ENCODE measurements at places on chromosomes 2 and 18.

- no peak for DNase-seq
These were observed 84.3 kb downstream of the FANCL start for GRCh38 chr2:58156780-58157179.

GRCh38 chr2:7567646-7568045, 650.4 kb downstream of the RNF144A start:
- peak; percentile 72 for DNase-seq

GRCh38 chr2:157324331-157324843, 1.2 kb downstream of the ERMN start:
- no peak for DNase-seq

DNA sequence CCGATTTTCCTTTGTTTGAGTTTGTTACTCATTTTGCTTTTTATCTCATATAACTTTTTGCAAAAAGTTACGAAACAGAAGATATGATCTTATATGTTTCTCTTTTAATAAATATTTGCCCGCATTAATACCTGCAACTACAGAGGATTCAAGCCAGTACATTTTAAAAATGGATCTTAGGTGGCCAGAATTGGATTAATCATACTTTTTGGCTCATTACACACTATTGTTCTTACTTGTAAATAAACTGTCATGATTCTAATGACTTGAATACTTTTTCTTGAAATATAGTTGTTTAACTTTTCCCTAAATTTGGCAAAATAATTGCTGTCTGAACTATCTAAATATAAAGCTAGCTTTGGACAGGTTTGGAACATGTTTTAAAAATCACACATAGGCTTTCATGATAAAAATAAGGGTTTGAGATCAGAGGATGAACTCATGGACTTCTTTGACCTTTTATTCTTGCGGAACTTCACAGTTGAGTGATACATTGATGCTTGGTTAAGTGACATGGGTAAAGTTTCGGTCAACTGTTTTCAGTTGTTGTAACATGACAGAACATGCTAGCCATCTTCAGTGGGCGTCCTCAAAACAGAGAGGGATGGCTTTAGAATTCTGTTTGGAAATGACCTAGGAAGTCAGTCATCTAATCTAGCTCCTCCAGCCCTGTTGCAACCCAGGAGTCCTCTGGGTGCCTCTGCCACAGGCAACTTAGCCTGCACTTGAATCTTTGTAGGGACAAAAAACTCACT, 44.5 kb downstream of the LTBP1 start:
- DNase-seq: no peak

DNA sequence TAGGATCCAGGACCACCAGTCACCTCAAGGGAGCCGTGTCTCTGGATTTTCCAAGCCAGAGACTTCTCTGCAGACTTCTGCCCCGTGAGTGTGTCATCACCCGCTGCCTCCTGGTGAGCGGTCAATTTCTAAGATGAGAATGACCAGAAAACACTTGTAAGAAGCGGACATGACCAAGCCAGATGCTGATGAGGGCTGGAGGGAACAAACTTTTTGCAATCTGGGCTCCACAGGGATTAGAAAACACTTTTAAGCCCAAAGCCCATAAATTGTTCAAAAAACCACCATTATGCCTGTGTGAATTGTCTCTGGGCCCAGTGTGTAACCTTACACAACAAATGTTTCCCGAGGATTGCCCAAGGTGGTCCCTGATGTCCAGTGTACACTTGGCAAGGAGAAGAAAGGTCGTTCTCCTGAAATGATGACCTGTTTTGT, 5.3 kb upstream of the NPPC start:
- DNase-seq: no peak

- no peak for DNase-seq
These were observed 14.6 kb downstream of the PAIP2B start for GRCh38 chr2:71212336-71212735.

DNA sequence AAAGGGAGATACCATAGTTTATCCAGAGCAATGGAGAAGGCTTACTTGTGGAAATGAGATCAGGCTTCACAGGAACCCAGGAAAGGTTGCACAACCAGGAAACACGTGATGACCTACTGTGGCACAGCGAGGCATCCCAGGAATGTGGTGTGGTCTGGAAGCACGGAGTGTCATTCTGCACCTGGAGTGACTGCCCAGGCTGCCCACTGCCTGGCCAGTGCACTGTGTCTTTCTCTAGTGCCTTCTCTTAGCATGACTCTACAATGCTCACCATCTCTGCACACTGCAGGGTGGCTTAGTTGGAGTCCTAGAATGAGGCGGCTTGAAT, 48.9 kb downstream of the CHST9 start:
- no peak for DNase-seq

GRCh38 chr18:48833701-48834412, 116.9 kb downstream of the SMAD7 start:
- peak; percentile 61 for DNase-seq

DNA sequence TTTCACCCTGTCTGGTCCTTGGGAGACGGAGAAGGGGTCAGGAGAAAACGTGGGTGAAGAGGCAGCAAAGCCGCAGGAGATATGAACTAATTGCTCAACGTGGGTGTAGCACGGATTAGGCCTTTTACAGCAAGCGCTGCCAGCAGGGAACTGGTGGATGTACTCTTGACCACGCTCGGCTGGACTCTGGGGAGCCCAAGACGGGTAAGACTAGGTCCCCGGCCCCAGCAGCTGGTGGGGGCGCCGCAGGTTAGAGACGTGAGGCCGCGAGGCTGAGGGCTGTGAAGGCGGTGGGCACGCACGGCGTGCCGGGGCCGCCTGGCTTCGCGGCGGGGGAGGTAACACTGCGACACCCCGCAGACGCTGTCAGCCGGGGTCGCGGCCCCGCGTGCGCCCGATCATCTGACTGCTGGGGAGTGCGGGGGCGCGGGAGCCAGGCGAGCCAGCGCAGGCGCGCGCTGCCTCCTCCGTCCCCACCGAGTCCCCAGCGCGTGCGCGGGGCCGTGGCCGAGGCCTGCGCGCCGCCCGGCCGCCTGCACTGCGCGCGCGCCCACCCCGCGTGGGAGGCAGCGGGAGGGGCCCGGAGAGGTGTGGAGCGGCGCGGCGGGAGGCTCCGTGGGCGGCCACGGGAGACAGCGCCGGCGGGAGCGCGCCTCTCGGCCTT, at the start of gene CLIP4:
Gene CLIP4 (plus strand): TSS at position 470 of the 664 bp plus-strand sequence. CDS start 5,974 bp downstream, outside the sequence.
- peak; percentile 84 for DNase-seq

- no peak for DNase-seq
These were observed 36.9 kb upstream of the EPAS1 start for GRCh38 chr2:46260305-46260704.

- no peak for DNase-seq
These were observed 291.5 kb upstream of the FANCL start for GRCh38 chr2:58532641-58533040.

DNA sequence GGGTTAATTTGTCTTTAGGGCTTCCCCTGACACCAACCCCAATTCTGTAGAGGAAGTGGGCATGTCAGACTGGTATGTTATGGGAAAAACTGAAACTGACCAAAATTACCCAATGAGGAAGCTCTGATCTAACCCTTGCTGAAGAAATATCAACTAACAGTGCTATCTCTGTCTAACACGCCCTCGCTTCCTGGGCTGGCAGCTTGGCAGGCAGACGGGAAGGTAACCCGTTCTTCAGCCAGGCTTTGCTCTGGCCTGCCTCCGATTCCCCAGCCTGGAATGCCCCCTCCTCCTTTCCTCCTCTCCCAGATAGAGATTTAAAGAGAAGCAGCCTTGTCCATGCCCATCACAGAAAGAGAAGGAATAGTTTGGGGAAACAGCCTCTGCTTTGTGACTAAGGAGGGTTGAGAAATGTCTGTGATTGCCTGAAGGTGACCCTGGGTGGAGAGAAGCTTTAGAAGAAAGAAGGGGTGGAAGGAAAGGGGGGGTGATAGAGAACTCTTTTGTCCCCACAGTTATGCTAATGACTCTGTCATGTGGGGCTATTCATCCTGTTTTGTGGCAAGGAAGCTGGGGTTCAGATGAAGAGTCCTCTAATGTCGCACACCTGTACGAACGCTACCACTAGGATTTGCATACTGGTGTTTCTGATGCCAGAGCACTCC, 15.4 kb downstream of the HK2 start:
- no peak for DNase-seq

- no peak for DNase-seq
These were observed 179.7 kb downstream of the TWIST2 start for GRCh38 chr2:239027391-239028252.

- DNase-seq: no peak
These were observed 283.2 kb downstream of the SOX11 start for GRCh38 chr2:5975401-5975800.

DNA sequence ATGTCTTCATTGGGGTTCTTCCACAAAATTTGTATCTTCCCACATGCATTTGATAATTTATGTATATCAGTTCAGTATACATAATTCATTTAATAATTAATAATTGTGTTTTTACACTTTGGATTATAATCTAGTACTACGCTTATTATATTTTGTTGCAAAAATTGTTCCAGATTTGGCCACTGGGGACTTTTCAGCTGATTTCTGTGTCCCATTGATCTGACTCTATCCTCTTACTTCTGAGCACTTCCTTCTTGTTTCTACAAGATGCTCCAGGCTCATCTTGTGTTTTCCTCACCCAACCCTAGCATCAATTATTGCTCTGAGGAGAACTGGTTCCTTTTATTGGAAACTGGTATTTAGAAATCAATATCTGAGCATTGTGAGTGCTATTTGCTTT, 215.3 kb upstream of the CDH19 start:
- DNase-seq: no peak

DNA sequence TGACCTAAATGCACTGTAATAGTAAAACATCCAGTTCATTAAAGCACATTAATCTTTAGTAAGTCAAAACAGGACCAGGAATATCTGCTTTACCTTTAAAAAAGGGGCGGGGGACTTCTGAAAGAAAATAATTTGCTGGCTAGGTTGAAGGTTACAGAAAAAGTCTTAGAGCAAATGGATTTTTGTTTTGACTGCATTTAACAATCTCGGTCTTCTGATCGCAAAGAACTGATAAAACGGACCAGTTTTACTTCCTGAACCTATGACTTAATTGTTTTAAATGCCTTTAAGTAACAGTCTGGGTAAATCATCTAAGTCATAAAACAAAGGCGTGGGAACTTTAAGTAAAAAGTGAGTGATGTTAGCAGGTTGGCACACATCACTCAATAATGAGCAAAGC, 783 bp downstream of the BUB1 start:
- no peak for DNase-seq

DNA sequence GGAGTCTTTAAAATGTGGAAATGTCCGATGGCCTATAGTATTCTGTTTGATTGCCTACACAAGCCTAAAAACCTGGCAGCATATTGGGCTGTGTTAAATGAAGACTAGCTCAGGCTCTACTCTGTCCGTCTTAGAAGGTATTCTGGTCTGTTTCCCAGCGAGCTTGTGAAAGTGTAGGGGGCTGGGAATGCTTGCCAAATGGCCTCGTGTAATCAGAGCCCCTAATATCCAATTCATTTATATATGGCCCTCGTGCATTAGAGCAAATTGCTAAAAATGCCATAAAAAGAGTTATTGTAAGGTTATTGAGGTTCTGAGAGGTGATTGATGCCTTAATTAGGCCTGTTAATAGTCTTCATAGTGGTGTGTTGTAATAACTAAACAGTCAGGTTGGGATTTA, 1500.4 kb downstream of the DPP10 start:
- no peak for DNase-seq

- no peak for DNase-seq
These were observed 180.9 kb downstream of the SMAD2 start for GRCh38 chr18:47749600-47749973.

GRCh38 chr2:8819194-8819593, 18.2 kb downstream of the KIDINS220 start:
- DNase-seq: no peak

DNA sequence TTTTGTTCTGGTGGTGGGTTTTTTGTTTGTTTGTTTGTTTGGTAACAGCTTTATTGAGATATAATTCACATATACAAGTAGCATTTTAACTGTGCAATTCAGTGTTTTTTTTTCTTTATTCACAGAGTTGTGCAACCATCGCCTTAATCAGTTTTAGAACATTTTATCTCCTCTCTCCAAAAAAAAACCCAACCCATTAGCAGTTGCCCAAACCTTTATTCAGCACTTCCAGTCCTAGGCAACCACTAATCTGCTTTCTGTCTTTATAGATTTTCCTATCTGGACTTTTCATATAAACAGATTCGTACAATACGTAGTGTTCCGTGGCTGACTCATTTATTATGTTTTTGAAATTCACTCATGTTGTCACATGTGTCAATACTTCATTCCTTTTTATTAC, 38.7 kb downstream of the CCDC138 start:
- DNase-seq: no peak

DNA sequence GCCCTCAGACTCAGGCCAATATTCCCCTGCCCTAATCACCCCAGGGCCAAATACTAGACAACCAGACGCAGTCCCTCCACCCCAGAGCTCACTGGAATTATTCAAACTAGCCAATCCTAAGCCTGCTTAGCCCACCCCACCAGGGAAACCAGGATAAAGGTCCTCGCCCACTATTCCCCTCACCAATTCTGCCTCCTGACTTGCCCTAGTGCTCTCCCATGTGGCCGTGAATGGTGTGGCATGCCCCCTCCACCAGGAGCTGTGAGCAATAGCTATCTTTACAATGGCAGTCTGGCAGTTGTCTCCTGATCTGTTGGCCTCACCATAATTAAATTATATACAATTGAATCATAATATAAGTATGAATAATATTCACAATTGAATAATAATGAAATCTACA, 42.3 kb downstream of the FAM124B start:
- no peak for DNase-seq

DNA sequence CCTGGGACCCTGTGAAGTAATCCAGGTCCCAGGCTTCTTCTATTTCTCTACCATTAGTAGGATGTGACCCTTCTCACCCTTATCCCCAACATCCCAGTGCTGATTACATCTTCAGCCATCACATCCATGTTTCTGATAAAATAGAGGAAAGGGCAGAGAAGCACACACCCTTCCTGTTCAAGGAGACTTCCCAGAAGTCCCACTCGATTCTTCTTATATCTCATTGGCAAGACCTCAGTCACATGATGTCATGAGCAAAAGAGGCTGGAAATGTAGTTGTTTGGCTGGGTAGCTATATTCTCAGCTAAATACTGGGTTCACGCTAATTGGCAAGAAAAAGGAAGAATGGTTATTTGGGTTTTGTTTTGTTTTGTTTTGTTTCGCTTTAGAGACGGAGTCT, 8.0 kb upstream of the XRCC5 start:
- no peak for DNase-seq

- DNase-seq: no peak
These were observed 59.1 kb downstream of the MAP3K20 start for GRCh38 chr2:173134703-173135102.

DNA sequence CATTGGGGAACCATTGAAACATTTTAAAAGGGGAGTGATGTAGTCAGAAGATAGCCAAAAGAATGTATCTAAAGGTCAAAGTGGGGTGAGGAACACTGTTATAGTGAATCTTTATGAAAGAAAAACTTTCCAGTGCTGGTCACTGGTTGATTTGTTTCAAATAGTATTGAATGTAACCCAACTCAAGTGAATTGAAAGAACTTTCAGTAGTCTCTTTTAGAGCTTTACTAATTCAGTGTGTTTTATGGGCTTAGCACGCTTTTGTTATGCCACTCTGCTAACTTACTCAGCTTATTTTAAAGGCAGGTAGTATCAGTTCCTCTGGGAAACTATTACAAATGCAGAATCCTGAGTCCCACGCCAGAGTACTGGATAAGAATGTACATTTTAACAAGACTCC, 57.3 kb downstream of the GTF2A1L start:
- no peak for DNase-seq
